Fibroblast of skin of left biceps (primary cell): ENCODE measurements at places on chromosomes 5 and 9.
A peak's percentile ranks its signal among the peaks of the same experiment; 100 is the strongest.

GRCh38 chr5:139806726-139807646 lies 11.4 kb downstream of the PSD2 start:
- no peak for DNase-seq

GRCh38 chr9:116859763-116860162 lies 172.7 kb downstream of the TRIM32 start:
- no peak for DNase-seq

GRCh38 chr5:89981021-89981420 lies 428.5 kb downstream of the CETN3 start:
- DNase-seq, result no peak

- no peak for DNase-seq
These were observed 113.3 kb downstream of the MTREX start for GRCh38 chr5:55421074-55421529.

DNA sequence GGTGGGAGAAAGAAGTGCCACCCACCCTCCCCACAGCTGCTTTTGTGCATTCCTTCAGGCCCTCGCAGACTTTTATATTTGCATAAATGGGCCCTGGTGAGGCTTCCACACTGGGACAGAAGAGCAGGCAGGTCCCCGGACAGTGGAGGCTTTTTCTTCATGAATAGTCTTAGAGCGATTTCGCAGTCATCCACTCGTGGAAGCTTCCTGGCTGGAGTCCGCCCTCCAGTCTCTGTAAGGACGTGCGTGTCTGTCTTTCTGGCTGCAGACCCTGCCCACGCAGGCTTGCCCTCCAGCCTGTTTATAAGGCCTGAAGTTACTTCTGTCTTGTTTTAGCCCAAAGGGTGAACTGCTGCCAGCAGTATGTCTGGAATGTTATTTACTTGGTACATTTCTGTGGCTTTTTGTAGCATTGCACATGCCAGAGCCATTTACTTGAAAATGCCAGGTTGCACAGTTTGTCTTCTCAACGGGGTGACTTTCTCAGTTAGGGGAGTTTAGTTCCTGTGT lies 195.7 kb downstream of the AOPEP start:
- peak; percentile 83 for DNase-seq

DNA sequence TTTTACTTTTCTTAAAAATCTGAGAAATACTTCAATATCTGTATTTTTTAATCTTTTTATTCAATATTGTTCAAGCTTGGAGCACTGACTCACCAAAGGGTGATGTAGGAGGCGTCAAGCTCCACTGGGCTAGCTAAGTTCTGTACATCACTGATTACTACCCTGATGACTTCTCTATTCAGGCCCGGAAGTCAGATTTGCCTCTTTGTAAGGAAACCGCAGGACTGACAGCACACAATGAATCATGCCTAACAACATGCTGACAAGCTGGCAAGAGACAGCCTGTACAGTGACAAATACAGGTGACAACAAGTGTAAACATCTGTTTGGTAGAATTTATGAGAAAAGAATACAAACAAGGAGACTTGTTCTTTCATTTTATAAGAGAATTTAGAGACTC lies 627.9 kb upstream of the RORB start:
- DNase-seq, result no peak

DNA sequence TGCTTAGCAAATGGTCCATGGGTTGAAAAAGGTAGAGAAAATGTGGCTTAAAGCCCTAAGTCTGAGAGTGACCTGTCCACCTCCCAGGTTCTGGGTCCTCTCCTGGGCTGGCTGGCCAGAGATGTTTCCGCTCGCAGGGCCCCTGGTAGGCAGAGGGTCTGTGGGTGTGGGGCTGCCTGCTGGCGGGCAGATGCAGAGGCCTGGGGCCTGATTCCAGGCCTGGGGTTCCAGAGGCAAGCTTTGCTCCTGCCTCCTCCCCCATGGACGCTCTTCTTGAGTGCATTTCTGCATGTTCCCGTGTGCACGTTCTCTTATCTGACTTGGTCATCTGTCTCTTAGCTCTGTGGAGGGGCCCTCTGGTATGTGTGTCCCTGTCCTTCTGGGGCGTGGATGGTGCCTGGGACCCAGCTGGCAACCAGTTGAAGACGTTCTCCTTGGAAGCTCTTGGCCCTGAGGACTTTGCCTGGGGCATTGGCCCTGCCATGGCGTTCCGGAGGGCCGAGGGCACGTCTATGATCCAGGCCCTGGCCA lies 3.8 kb downstream of the MIGA2 start:
- DNase-seq, result no peak

DNA sequence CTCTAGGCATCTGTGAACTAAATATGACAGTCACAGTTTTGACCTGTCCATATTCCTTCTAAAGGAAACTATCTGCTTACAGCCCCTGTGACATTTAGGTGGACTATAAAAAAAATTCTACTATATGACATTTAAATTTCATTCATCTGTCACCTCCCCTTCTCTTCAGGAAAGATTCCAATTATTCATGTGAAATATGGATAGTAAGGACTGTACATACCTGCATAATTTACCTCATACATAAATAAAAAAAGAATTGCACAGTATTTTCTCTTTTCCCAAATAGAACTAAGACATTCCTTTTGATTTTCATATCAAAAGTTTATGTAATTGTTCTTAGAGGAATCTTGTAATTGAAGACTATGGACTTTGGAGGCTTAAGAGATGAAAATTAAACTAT lies 192.3 kb upstream of the GRIN3A start:
- DNase-seq, result no peak

- no peak for DNase-seq
These were observed 91.6 kb upstream of the TNFAIP8 start for GRCh38 chr5:119264186-119264585.

GRCh38 chr5:62494772-62495171 lies 82.2 kb downstream of the IPO11 start:
- DNase-seq, result no peak

- DNase-seq, result no peak
These were observed 545 bp downstream of the HMGCS1 start for GRCh38 chr5:43312699-43313034.

- DNase-seq, result no peak
These were observed 12.8 kb upstream of the NUP214 start for GRCh38 chr9:131112374-131113154.

DNA sequence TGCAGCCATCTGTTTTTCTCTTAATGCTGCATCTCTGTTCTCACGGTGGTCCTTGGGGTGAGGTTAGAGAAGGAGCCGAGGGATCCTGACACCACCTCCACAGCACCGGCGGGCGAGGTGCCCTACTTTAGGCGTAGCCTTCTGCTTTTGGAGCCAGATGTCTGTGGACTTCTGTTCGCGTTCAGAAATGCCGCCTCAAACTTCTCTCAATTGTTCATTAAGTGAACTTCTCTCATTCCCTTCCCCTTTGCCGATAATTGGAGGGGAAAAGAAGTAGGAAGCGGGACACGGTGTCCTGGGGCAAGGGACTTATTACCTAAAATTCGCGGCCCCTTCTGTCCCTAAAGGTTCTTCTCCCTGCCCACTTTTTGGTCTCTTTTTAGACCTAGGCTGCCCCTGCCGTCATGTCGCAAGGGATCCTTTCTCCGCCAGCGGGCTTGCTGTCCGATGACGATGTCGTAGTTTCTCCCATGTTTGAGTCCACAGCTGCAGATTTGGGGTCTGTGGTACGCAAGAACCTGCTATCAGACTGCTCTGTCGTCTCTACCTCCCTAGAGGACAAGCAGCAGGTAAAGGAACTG lies 455 bp downstream of the KIF20A start:
- no peak for DNase-seq

GRCh38 chr5:146675636-146676035 lies 159.6 kb upstream of the GPR151 start:
- no peak for DNase-seq

DNA sequence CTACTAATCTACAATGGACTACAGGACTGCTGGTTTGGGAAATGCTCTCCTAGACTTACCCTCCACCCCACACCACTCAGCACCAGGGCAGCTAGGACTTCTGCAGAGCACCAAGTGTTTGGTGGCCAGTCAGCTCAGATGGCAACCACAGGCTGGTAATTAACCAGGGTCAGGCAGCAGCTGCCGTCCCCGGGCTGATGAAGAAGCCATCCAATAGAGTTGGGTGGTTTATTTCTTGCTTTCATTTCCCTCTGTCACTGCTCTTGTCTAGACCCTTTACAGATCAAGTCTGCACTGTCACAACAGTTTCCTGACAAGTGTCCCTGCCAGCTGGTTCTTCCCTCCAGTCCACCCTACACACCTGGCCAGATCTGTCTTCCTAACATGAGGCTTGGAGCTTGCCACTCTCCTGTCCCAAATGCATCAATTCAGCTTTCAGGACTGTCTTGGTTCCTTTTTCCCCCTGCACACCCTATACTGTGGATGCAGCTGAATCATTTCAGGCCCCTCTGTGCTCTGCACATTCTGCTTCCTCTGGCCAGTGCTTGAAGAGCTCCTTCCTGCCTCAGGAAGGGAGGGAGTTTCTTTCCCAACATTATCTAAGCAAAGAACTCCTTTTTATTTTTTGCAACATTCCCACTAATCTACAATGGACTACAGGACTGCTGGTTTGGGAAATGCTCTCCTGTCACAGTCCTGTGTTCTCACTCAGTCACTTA lies 30.2 kb upstream of the HSPA9 start:
- DNase-seq, result no peak

DNA sequence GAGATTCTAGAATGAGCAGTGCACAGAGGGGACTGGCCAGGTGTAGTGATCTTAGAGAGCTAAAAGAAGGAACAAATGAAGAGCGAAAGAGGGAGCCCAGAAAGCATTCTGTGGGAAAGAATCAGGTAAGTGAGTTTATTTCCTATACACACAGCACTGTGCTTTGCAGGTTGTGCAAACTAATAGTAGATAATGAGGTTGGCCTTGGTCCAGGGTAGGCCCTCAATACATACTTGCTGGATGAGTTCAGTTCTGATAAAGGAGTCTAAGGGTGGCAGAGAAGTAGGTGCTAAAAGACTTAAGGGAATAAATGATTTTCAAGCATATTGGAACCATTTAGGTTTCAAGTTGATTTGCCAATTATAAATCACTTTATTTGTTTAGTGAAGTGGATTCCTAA lies 122.0 kb downstream of the NPR3 start:
- no peak for DNase-seq

- DNase-seq, result no peak
These were observed 168.8 kb downstream of the PDE4D start for GRCh38 chr5:59724482-59725391.

- no peak for DNase-seq
These were observed 1.1 kb upstream of the APBA1 start for GRCh38 chr9:69673311-69673640.

DNA sequence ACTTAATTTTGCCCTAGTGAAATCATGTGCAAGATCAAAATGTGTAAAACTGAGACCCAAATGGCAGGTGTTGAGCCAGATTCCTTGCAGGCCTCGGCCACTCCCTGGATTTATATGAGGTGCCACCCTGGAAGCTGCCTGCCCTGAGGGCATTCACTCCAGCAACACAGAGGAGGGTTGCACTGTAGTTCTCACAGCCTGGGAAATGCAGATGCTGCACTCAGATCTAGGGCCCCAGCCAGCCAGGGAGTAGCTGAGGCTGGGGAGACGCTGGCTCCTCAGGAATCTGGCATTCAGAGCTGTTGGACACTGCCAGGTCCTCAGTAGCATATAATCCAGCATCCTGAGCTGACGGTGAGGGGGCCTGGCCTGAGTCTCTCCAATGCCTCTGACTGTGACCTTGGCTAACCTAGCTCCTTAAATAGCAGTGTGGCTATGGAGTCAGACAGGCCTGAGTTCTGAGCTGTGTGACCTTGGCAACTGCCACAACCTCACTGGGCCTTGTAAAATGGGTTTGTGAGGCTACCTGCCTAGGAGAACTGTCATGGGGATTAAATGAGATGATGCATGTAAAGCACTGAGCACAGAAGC lies 8.7 kb downstream of the KCNMB1 start:
- no peak for DNase-seq

GRCh38 chr5:124718380-124718789 lies 28.1 kb downstream of the ZNF608 start:
- no peak for DNase-seq

DNA sequence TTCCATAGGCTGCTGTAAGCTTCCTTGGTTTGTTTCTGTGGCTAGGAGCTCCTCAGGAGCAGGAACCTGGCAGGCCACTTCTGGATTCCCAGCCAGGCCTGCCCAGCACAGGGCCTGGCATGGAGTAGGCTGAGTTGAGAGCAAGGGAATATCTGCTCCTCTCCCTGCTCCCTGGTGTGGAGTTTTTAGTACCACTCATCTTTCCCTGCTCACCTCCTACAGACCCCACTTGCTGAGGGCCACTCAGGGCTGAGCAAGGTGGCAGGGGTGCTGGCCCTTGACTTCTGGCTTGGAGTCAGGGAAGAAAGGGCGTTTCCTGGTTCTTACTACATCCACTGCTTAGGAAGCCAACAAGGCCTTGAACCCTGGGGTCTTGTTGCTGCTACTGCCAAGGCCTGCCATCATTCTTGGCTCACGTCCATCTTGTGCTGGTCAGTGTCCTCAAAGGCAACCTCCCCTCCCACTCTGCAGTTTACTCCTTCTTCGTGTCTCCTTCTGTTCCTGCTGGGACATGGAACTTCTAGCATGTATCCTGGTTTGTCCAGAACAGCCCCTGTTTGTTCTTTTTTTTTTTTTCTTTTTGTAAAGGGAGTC lies 54.9 kb downstream of the PSD2 start:
- no peak for DNase-seq

GRCh38 chr5:29051509-29051908 lies 2013.1 kb upstream of the CDH9 start:
- DNase-seq, result no peak

DNA sequence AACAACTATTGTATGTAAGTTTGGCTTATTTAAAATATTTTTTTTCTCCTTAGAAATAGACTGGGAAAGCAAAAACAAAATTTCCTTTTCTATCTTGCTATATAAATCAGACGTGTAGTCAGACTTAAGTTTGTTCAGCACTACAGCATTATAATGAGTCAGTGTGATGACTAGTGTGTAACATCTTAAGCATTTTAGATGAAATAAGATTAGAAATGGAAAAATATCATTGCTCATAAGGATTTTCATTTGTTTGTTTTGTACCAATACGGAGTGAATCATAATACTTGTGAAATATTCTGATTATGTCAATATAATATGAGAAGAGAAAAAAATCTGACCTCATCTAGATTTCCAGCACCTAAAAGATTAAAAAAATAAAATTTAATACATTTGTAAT lies 64.7 kb upstream of the RICTOR start:
- peak; percentile 33 for DNase-seq

GRCh38 chr5:23269981-23270380 lies 237.4 kb upstream of the PRDM9 start:
- no peak for DNase-seq

GRCh38 chr5:74865256-74865803 lies 857 bp downstream of the FAM169A start:
- DNase-seq, result no peak

GRCh38 chr5:110306650-110307049 lies 419.8 kb downstream of the TMEM232 start:
- no peak for DNase-seq

DNA sequence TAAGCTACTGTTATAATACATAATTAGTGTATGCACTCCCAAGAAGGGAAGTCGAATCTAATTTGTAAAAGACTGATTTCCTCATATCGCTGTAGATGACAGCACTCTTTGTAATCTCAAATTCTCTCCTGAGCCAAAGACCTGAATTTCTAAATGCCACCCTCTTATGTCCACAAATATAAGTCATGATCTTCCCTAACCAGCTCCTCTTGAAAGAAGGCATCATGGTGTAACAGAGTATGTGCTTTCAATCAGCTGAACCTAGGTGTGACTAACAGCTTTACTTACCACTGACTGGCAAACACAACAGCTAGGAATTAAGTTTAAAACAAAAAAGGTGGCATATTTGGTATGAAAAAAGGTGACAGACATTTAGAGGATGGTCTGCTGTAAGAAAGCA lies 34.0 kb upstream of the CTNNAL1 start:
- no peak for DNase-seq

GRCh38 chr5:155625897-155626543 lies 612.5 kb downstream of the KIF4B start:
- no peak for DNase-seq

- no peak for DNase-seq
These were observed 23.0 kb upstream of the B4GALT1 start for GRCh38 chr9:33190021-33190705.
